Fibroblast of lung (primary cell): ENCODE measurements at places on chromosomes 6 and 20. TPM values are rescaled to one million over a fixed set of nuclear protein-coding genes. Genes with fewer than 3 reads are reported as not detected.

PNPLA1 gene
- total RNA-seq = not detected in 2 replicates

LY6G6C gene
- total RNA-seq = not detected in 2 replicates

SLC22A7 gene
- total RNA-seq = not detected in 2 replicates

MOG gene
- total RNA-seq = not detected in 2 replicates

CFAP206 gene
- under 0.01 and 0.26 TPM in 2 replicates for total RNA-seq

NKX2-4 gene
- not detected in 2 replicates for total RNA-seq

TPD52L1 gene
- total RNA-seq = 41.0 and 41.1 TPM in 2 replicates

NMBR gene
- under 0.01 TPM in 1 of 2 replicates, not detected in the other for total RNA-seq

NFATC2 gene
- under 0.01 and 0.50 TPM in 2 replicates for total RNA-seq
